ENCODE measurements at places on chromosomes 3 and 15. TPM values are rescaled to one million over a fixed set of nuclear protein-coding genes. Genes with fewer than 3 reads are reported as not detected.

DNA sequence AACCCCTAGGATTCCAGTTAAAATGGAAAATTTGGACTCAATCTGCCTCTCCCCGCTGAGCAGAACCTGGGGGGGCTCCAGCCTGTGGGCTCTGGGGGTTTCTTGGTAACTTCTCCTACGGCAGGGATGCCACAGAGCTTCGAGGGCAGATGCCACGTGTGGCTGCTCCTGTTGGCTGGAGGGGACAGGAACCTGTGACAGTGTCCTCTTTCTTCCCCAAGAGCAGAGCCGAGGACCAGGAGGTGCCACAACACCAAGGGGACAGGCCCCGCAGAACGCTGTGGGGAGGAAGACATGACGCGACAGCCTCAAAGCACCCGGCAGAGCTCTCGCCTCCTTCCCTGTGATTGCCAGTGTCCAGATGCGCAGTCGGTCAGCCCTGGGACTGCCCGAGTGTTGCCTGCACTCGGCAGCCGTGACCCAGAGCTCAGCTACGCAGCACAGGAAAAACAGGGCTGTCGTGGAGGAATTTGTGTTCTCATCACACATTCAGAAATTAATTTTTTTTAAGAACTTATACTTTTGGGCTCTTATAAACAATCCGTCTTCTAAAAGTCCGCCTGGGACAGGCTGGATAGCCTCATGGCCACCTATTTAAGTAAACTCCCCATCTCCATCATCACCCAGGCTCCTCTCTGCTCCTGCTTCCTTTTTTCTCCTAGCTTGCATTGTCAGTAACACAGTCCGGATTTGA is 131.9 kb upstream of the MEF2A start:
- DNase-seq = no peak

PP2D1 gene
- total RNA-seq = not detected

- no peak for DNase-seq
Observed at GRCh38 chr3:132655471-132655870, 4.1 kb downstream of the ACAD11 start.

- no peak for DNase-seq
Observed at GRCh38 chr3:188185717-188186251, 31.8 kb downstream of the LPP start.

DNA sequence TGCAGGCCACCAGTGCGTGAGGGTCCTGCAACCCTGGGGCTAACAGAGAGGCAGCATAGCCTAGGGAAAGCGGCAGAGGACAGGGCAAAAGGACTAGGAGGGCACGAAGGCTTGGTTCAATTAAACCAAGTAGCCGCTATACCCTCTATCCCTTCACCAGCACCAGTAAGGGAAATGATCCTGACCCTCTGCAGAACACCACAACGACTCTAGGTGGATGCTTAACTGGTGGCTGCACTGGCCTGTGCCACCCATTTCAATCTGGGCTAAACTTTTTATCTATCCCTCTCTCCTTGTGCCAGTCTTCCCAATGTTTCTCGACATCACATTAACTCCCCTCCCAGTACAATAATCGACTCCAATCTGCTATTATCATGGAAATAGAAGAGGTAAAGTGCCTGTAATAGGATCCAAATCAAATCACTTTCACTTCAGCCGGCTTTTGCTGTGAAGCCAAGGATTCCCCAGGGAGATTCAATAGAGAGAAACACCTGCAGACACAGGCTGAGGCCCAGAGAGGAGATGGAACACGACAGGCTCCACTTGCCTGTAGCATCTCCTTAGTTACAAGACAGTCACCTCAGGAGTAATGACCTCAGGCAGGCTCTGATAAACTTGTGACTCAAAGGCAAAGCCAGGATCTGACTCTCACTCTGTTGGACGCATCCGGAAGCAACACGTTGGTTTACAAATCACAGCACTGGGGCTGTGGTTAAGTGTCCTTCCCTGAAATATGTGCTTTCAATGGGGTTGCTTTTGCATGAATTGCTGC is 791.6 kb upstream of the ARRDC4 start:
- DNase-seq = no peak

ASB14 gene
- not detected for total RNA-seq

GRCh38 chr15:52005748-52006701 is 13.0 kb upstream of the MAPK6 start:
- DNase-seq = peak; percentile 76

DNA sequence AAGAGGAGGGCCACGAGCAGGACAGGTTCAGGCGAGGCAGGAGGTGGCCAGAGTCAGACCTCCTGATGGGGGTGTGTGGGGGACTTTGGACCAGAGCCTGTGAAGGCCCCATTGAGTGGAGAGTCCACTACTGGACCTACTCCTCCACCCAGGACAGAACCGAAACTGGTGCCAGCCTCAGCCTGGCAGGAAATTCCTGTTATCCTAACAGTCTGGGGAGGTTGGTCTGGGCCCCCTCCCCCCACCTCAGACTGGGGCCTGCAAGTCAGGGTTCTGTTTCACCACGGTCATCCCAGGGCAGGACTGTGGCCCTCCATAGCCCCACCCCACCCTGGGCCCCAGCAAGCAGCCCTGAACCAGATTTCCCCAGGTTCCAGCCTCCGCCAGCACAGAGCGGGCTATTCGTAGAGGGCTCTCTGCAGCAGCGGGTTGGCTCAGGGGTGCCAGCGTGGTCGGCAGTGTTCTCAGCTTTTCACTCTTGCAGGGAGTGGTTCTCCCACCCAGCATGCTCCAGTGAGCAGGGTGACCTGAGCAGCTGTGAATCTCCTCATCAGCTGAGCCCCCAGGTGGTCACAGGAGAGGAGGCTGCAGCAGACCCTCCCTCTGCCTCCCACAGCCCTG is 217.3 kb downstream of the TBC1D2B start:
- no peak for DNase-seq

DNA sequence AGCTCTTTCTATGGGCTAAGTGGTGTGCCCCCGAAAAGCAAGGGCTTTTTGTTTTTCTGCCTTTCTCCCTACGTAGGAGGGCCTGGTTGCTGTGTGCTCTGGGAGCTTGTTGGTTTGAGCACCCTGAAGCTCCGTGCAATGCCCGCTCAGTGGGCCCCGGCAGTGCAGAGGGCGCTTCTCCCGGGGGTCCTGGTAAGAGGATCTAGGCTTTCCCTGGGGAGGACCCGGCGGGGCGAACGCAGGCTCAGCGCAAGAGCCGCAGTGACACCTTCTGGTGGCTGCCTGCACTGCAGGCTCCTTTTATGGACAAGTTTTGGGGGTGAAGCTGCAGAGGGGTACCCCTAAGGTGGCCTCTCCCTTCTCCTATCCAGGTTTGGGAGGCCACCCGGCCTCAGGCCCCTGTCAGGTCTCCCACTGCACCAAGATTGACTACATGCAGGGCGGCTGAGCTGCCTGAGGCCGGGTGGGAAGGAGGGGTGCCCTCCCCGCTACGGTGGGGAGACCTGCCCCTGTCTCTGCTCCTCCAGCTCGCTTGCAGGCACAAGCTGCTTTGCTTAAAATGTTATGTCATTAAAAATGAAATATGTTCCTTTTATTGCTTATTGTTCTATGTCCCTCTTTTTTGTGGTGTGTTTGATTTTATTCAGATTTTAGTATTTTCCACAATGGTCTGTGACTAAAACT is 387.9 kb downstream of the GABRG3 start:
- no peak for DNase-seq
